GM23338 (cell line): ENCODE measurements at places on chromosomes 7 and 10.

DNA sequence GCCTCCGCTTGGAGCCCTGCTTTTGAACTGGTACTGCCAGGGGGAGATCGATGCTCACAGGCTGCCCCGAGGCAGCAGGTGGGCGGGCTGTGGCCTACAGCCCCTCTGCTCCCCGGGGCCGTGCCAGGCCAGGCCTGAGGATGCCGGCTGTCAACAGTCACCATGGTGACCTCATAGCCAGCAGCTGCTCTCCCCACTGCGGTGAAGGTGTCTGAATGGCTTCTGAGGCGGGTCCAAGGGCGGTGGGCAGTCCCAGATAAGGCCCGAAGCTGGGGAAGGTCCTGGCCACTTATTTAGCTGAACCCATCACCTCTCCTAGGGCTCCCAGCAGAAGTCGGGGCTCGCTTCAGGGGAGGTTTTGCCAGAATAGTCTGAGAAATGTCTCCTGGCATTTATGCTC is 179.3 kb downstream of the ARHGAP12 start:
- no peak for DNase-seq

GRCh38 chr10:79324032-79324695 is 23.1 kb upstream of the PPIF start:
- no peak for DNase-seq

DNA sequence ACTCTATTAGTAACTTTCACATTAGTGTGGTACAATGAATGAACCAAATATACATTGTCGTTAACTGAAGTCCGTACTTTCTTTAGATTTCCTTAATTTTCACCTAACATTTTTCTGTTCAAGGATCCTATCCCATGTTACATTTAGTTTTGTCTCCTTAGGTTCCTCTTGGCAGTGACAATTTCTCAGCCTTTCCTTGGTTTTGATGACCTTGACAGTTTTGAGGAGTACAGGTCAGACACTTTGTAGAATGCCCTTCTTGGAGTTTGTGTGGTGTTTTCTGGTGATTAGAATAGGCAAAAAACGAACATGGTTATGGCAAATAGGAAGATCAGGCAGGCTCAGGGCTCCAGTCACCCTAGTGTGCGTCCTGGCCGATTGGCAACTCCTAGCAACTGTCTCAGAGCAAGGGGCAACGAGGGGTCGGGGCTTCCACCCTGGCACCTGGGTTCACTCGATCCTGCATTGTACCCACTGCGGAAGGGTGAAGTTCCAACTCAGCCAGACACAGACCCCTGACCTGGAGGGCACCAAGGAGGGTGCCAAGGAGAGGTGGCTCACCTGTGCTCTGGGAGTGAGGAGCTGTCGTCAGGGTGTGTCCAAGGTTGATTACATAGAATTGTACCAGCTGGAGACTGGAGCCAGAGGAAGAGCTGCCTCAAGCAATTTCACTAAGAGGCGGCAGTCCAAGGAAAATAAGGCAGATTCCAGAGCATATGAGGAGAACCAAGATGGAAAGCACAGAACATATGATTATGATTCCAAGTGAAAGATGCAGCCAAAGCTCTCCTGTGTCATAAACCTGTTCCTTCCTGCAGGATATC is 37.5 kb downstream of the PAPSS2 start:
- no peak for DNase-seq

- DNase-seq, result no peak
These were observed 27.9 kb upstream of the CDK14 start for GRCh38 chr7:90568213-90568612.

- no peak for DNase-seq
These were observed 40.4 kb downstream of the IFIT5 start for GRCh38 chr10:89454561-89455347.
